ENCODE measurements at places on chromosomes 4 and X.
A peak's percentile ranks its signal among the peaks of the same experiment; 100 is the strongest.

DNA sequence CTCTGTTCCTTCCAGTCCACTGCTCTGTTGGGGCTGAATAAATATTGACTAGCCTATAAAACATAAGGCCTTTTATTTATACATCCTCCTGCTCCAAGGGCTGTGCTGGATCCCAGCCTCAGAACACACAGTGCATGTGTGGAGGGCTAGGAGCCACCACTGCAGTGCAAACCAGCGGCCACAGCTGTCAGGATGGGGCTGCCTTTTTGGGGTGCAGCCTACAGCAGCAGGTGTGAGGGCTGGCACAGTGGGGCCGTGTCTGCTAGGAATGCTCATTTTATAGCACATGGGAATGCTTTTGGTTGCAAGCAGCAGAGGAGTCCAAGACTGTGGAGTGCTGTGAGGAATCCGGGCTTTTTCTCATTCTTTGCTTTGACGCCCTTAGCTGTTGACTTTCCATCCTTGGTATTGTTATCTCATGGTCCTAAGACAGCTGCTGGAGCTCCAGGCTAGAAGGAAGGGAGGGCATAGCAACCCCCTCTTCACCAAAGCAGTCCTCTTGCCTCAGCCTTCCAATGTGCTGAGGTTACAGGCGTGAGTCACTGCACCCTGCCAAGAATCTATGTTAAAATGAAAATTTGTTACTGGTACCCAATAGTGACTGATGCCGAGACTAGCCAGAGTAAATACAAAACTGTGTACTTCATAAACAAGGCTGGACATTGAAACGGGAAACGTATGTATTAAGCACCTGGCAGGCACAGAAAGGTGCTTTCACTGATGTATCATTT is 334.3 kb upstream of the GATB start:
- DNase-seq = no peak

DNA sequence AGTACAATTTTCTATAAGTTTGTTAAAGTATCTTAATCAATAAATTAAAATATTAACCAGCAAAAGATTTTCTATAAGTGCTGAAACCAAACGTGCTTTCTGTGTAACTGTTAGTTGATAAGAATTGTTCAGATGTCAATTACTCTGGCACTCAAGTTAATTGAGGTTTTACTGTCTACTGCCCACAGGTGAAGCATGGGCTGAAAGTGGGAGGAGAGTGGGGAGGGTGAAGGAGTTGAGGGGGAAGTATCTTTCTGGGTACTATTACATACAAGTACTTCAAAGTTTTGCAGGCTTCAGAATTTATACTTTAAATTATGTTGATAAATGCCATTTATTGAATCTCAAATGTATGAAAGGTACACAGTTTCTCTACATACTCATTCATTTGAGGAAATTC is 19.1 kb upstream of the CXCL3 start:
- no peak for DNase-seq

DNA sequence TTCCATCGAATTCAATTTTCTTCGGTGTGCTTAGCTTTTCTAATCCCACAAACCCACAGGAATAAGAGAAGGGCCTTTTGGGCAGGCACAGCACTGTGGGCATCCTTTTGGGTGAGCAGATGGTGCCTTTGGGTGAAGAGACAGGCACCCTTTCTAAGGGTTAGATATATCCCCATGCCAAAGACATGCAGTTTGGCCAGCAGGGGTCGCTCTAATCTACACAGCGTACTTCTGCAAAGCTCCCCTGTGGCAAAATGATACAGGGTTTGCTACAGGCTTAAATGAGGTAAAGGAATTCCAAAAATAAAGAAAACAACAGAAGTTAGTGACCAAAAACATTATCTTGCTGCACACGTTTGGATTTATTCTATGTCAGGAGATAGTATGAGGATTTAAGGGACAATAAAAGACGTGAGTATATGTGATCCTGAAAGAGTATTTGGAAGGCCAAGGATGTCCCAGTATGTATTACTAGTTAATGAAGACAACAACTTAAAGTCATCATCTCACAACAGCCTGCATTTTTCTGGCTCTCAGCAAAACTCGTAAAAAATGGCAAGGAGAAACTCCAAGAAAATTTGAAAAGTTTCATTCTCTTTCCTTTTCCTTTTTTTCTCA is 49.5 kb downstream of the PHEX start:
- peak; percentile 0 for DNase-seq

DNA sequence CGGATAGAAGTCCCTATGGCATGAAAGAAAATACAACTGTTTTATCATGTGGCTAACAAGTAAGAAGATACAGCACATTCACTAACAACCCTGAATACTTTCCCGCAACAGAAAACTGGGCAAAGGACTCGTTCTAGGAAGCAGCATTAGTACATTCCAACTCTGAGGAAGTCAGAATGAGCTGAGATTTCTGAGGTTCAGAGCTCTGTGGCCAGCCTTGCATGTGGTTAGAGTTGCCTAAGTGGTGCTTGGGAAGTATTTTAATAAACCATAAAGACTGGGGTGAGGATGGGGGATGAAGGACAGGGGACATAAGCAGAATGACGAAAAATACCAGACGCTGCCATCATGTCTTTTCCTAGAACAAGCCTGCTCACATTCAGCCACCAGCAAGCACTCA is 82.2 kb downstream of the EFHC2 start:
- DNase-seq = no peak

DNA sequence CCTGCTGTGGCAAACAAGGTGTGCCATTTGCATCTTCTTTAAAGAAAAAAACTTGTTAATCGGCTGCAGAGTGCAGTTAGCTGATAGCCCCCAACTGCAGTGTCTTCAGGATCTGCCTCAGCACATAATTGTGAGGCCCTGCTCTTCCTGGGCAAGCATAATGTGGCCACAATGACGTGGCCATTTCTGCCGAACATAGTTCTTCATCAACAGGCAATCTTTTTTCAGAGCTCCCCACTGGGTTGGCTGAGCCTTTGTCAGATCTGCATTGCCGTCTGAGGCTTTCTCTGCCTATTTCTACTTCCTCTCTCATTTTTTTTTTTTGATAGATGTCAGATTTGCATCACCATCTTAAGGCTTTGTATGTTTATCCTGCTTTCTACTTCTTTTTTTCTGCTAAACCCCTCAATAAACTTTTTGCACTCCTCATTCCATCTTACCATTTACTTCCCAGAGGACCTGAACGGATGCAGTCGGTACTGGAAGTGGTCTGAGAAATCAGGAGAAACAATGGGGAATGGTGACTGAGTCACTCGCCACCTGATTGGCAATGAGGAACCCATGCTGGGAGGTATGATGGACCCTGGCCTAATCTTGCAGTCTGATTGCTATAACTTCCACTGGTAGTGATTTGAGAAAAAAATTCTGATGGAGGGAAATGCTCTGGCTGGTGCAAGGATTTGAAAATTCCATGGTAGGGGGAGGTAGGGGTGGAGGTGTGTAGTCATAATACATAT is 21.2 kb upstream of the TAB3 start:
- DNase-seq = peak; percentile 1

DNA sequence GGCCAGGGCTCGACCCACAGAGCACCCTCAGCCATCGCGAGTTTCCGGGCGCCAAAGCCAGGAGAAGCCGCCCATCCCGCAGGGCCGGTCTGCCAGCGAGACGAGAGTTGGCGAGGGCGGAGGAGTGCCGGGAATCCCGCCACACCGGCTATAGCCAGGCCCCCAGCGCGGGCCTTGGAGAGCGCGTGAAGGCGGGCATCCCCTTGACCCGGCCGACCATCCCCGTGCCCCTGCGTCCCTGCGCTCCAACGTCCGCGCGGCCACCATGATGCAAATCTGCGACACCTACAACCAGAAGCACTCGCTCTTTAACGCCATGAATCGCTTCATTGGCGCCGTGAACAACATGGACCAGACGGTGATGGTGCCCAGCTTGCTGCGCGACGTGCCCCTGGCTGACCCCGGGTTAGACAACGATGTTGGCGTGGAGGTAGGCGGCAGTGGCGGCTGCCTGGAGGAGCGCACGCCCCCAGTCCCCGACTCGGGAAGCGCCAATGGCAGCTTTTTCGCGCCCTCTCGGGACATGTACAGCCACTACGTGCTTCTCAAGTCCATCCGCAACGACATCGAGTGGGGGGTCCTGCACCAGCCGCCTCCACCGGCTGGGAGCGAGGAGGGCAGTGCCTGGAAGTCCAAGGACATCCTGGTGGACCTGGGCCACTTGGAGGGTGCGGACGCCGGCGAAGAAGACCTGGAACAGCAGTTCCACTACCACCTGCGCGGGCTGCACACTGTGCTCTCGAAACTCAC is 3.6 kb downstream of the MID1IP1 start:
- peak; percentile 14 for DNase-seq

GRCh38 chrX:155046129-155046810 is 19.6 kb downstream of the FUNDC2 start:
- no peak for DNase-seq

GRCh38 chr4:95540227-95540626 is 8.5 kb downstream of the UNC5C start:
- no peak for DNase-seq

DNA sequence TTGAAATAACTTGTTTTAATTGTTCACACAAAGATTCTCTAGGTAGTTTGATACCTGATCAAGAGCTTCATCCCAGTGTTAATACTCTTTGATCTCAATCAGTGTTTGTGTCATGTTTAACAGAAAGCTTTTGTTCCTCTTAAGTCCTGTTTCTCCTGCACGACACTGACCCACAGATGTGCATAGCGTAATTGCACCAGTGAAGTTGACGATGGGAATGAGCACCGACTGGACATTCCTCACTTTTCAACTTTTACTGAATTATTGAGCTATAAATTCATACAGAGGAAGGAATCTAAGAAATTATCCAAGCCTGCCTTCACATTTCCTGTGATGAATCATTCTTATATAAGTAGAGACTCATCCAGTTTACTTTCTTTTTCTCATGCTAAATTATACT is 878.7 kb upstream of the TENM3 start:
- DNase-seq = no peak

- no peak for DNase-seq
These were observed 408.6 kb downstream of the FAM47B start for GRCh38 chrX:35351212-35351611.

GRCh38 chrX:137695417-137695816 is 129.5 kb downstream of the ZIC3 start:
- no peak for DNase-seq

GRCh38 chrX:98357146-98357545 is 1473.4 kb downstream of the RPA4 start:
- no peak for DNase-seq

- DNase-seq = no peak
These were observed 65.5 kb downstream of the KIT start for GRCh38 chr4:54723220-54723619.

DNA sequence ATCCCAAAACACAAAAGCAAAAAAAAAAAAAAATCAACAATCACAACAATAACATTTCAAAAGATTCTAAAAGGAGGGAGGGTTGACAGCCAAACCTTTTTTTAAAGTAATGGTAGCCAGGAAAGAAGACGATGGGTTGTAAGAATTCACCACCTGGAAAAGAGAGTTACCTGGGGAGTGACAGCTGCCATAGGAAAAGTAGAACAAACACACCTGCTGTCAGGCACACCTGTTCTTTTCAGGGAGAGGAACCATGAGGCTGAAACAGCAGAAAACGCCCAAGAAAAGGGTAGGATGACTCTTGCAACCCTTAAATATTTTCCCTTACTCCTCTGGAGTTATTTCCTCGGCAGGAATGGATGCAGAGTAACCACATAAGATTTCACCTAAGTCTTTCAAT is 388.4 kb upstream of the TEX13C start:
- no peak for DNase-seq

- no peak for DNase-seq
These were observed 55.8 kb downstream of the C4orf50 start for GRCh38 chr4:5962416-5962815.

- DNase-seq = peak; percentile 92
These were observed 47.0 kb downstream of the SPRY1 start for GRCh38 chr4:123443401-123444289.

- DNase-seq = no peak
These were observed 16.8 kb downstream of the MID1 start for GRCh38 chrX:10603612-10604011.

GRCh38 chrX:154117566-154117965 is 20.0 kb upstream of the MECP2 start:
- DNase-seq = no peak

GRCh38 chr4:1746265-1746691 is 25.0 kb downstream of the TACC3 start:
- peak; percentile 65 for DNase-seq

GRCh38 chr4:90122355-90122748 is 4.8 kb upstream of the CCSER1 start:
- no peak for DNase-seq

- DNase-seq = no peak
These were observed 195.2 kb upstream of the ANXA10 start for GRCh38 chr4:167897116-167897515.

DNA sequence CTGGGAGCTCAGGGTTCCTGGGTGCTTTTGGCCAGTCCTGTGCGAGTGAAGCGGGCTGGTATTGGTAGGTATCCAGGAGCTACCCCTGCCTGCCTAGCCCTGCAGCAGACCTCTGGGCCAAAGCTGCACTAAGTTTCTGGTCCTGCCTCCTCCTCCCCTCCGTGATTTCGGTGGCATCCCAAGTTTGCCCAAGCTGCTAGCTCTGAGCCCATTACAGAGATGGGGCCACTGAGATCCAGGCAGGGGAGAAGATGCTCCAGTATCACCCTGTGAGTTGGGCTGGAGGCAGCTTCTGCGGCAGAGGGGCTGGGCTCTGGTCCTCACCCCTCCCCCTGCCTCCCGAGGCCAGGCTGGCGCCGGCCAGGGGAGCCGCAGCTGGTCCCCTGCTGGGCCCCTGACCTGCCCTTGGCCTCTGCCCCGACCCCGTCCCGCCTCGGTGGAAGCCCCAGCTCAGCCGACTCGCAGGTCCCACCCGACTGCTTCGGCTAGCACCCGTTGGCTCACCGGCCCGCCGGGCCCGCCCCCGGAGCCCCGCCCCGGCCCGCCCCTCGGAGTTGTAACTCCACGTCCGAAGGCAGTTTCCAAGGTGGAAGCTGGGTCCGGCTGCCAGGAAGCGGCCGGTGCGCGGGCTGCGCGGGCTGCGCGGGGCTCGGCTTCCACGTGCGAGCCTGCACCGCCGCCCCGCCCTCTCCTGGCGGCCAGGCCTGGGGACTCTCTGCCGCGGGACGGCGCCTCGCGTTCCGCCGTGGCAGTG is at the start of gene DUSP9:
Gene DUSP9 (plus strand): TSS at position 584 of the 754 bp plus-strand sequence. CDS start 751 bp downstream, outside the sequence.
- no peak for DNase-seq

DNA sequence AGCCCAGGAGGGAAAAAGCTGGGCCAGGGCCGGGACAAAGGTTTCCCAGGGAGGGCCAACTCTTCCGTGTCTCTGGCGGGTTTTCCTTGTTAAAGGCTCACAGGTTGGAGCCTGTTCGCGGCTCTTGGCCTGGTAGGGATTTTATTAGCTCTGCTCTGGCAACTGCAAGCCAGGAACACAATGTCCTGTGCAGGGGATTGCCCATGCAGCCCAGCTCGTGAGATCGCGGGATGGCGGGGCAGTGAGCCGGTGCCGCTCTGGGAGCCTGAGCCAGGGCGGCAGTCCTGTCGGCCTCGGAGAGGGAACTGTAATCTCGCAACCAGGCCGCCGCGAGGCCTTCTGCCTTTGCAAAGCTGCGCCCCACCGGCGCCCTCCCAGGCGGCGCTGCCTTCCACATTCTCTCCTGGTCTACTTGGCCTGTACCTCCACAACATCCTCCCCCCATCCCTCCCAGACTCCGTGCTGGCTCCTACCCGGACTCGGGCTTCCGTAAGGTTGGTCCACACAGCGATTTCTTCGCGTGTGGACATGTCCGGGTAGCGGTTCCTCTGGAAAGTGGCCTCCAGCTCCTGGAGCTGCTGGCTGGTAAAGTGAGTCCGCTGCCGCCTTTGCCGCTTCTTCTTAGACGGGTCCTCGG is 2.1 kb downstream of the PITX2 start:
- no peak for DNase-seq
